ENCODE measurements at places on chromosomes 2 and 18. TPM values are rescaled to one million over a fixed set of nuclear protein-coding genes. Genes with fewer than 3 reads are reported as not detected.

The GKN2 gene
- not detected for total RNA-seq

GRCh38 chr18:10038268-10038667, 124.5 kb downstream of the VAPA start:
- DNase-seq: no peak

The SRD5A2 gene
- 0.13 TPM for total RNA-seq

DNA sequence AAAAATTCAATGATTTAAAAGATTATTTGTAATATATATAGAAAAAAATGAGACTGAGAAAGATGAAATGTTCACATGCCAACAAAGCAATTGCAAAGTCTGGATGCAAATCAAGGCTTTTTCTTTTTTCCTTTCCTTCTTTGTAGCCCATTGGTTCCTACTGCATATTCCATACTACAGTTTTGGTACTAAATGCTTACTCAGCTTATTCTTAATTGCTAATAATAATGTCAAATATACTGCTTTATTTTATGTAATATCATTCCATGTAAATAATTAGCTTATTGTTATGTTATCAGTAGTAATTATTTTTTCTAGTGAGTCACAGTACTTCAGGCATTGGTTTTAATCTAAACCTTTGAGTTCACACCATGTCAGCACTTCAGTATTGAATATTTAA, 407.4 kb upstream of the LRRTM1 start:
- no peak for DNase-seq

The CHRNG gene
- not detected for total RNA-seq

GRCh38 chr2:111946294-111947114, 48.1 kb downstream of the MERTK start:
- peak; percentile 74 for DNase-seq

GRCh38 chr18:44683556-44683955, 2.9 kb downstream of the SETBP1 start:
- DNase-seq: no peak

DNA sequence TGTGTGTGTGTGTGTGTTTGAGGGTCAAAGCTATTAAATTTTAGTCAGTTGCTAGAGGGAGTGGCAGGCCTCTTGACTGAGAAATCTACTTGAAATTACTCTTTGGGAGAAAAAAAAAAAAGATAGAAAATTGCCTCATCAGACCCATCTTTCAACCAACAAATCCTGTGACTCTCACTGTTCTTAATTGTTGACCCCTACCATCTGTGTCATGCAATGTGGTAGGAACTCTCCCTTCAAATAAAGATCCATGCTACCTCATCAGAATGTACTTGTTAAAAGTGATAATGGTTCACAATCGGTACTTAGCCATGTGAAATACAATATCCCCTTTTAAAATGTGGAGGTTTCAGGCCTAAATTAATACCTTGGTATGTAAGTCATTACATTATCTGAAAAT, 670.8 kb upstream of the FANCL start:
- no peak for DNase-seq

Measured in thyroid gland (tissue), 4 donors.